ENCODE measurements at places on chromosomes 3 and 15.

DNA sequence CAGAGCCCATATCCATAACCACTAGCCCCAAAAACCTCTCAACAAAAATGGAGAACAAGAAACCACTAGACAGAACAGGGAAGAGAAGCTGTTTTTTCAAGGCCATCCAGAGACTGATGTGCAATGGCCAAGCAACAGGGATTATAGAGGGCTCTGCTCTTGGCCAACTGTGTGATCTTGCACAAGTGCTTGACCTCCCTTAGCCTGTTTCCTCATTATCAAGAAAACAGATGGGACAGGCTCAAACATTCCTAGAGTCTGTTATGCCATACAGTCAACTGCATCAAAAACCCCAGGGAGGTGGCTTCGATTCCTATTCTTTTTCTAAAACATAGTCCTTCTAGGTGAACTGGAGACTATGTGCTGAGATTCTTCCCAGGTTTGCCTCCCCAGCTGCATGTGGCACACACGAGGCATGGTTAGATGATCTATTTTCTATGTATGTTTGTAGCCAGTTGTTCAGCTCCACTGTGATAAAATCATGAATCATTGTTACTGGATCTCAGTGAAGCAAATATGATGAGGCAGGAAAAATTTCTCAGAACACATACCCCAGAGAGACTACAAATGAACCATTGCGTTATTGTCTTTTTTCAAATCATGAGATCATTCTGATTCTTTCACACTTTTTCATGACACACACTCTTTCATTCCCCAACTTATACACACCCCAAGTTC is 132.9 kb upstream of the TGFBR2 start:
- H3K4me3 ChIP-seq = no peak overlapping the region
- H3K4me1 ChIP-seq = no peaks in the 10 kb centered on the region
- H3K27me3 ChIP-seq = no peaks in the 10 kb centered on the region
- H3K27ac ChIP-seq = no peak overlapping the region

GRCh38 chr3:42934111-42934510 is 28.2 kb downstream of the ZNF662 start:
- H3K4me3 ChIP-seq = no peak overlapping the region
- no peaks in the 10 kb centered on the region for H3K36me3 ChIP-seq
- H3K4me1 ChIP-seq = no peaks in the 10 kb centered on the region
- no peaks in the 10 kb centered on the region for H3K27me3 ChIP-seq
- no peak overlapping the region for H3K27ac ChIP-seq
- no peak for DNase-seq

DNA sequence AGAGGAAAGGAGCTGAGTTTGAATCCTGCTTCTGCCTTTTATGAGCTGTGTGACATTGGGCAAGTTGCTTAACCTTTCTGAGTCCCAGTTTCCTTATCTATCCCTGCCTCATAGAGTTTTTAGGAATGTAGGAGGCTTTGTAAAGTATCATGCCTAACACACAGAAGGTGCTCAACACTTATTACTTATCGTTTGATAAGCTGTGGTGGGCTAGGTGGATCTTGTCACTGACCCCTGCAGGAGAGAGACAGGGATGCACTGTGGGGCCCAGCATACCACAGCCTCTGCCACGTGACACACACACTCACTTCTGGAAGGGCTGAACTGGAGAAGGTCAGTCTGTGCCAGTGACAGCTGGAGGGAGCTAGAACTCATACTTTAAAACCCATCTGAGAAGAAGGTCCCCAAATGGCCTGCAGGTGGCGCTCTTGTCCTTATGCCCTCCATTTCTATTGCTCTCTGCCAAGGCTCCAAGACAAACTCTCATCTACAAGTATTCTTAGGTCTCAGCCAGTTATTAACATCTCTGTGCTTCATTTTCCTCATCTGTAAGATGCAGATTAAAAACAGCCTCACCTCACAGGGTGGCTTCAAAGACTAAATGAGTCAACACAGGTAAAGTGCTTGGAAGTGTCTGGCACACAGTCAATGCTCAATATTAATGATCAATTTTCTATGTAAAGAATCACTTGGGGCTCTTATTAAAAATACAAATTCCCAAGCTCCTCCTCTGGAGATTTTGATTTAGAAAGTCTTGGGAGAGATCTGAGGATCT is 57.5 kb upstream of the HACD2 start:
- H3K27ac ChIP-seq = no peak overlapping the region
- H3K4me3 ChIP-seq = no peak overlapping the region
- H3K27me3 ChIP-seq = no peaks in the 10 kb centered on the region

DNA sequence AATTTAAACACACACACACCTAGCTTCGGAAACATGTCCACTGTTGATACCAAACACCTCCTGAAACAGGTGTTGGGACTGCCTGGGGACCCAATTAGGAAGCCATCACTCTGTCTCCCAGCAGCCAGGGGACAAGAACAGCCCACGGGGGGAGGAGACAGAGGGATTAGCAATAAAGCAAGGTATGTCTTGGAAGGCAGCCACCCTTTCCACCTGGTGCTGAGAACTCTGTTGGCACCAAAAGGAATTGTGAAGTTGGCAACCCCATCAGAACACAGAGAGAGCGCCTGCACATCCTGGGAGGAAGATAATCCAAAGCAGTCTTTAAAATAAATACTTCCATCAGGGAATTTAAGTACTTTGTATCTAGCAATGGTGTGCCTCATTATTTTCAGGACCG is 111.0 kb downstream of the ADAMTS17 start:
- H3K36me3 ChIP-seq = no peaks in the 10 kb centered on the region
- no peaks in the 10 kb centered on the region for H3K4me1 ChIP-seq
- no peak overlapping the region for H3K4me3 ChIP-seq
- no peak for DNase-seq
- no peak overlapping the region for H3K27ac ChIP-seq
- peaks cover 8% of the 10 kb centered on the region for H3K27me3 ChIP-seq

GRCh38 chr3:65886391-65886790 is 152.3 kb downstream of the MAGI1 start:
- peaks cover 2% of the 10 kb centered on the region for H3K27me3 ChIP-seq
- DNase-seq = no peak
- no peaks in the 10 kb centered on the region for H3K36me3 ChIP-seq
- no peak overlapping the region for H3K4me3 ChIP-seq
- H3K4me1 ChIP-seq = no peaks in the 10 kb centered on the region
- H3K27ac ChIP-seq = no peak overlapping the region

- H3K27ac ChIP-seq = no peak overlapping the region
- no peak for DNase-seq
- peaks cover 38% of the 10 kb centered on the region for H3K36me3 ChIP-seq
- no peak overlapping the region for H3K4me3 ChIP-seq
These were observed 41.5 kb downstream of the EFCAB12 start for GRCh38 chr3:129386984-129387383.

- DNase-seq = no peak
- no peaks in the 10 kb centered on the region for H3K27me3 ChIP-seq
- no peaks in the 10 kb centered on the region for H3K4me1 ChIP-seq
- H3K36me3 ChIP-seq = no peaks in the 10 kb centered on the region
These were observed 531.2 kb upstream of the CFAP20DC start for GRCh38 chr3:59580996-59581395.

DNA sequence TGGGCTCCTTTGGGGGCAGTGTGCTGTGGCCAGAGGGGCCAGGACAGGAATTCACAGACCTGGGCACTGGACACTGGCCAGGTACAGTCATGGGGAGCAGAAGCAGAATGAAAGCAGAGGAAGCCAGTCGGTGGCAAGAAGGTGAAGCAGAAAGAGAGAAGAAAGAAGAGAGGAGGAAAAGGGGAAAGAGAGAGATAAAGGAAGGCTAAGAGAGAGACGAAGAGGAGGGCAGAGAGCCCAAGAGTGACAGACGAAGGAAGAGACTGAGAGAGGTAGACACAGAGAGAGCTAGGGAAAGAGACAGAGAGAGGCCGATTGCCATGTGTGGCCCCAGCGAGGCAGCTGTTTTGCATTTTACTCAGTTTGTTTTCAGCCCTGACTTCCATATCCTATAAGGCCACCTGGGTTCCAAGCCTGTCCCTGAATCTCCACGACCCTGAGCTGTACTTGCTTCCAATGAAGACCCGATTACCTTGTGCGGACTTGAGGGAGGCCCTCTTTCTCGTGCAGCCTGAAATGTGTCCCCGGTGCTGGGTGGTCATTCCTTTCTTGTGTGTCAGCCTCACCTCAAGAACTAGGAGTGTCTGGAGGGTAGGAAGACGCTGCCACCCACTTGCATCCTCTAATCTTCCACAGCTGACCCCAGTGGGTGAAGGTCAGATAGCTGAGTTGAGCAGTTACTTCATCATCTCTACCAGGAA is 73.9 kb downstream of the LSM3 start:
- H3K27me3 ChIP-seq = no peaks in the 10 kb centered on the region
- no peak for DNase-seq
- no peak overlapping the region for H3K4me3 ChIP-seq
- H3K27ac ChIP-seq = no peak overlapping the region
- peaks cover 7% of the 10 kb centered on the region for H3K4me1 ChIP-seq
- H3K36me3 ChIP-seq = no peaks in the 10 kb centered on the region

- H3K27me3 ChIP-seq = no peaks in the 10 kb centered on the region
- no peaks in the 10 kb centered on the region for H3K4me1 ChIP-seq
- no peaks in the 10 kb centered on the region for H3K36me3 ChIP-seq
- no peak overlapping the region for H3K4me3 ChIP-seq
- H3K27ac ChIP-seq = no peak overlapping the region
These were observed 38.7 kb downstream of the FGD5 start for GRCh38 chr3:14857506-14857905.

- peaks cover 1% of the 10 kb centered on the region for H3K27me3 ChIP-seq
- H3K27ac ChIP-seq = no peak overlapping the region
- H3K36me3 ChIP-seq = no peaks in the 10 kb centered on the region
- H3K4me3 ChIP-seq = no peak overlapping the region
- DNase-seq = no peak
These were observed 38.8 kb downstream of the TYRO3 start for GRCh38 chr15:41597787-41598186.

All from common myeloid progenitor, CD34-positive (primary cell).